Endothelial cell of umbilical vein (primary cell): ENCODE measurements at places on chromosomes 4 and X. TPM values are rescaled to one million over a fixed set of nuclear protein-coding genes. Genes with fewer than 3 reads are reported as not detected.
A peak's percentile ranks its signal among the peaks of the same experiment; 100 is the strongest.

- H3K27me3 ChIP-seq: no peaks in the 10 kb centered on the region
- H3K36me3 ChIP-seq: no peaks in the 10 kb centered on the region
- H3K27ac ChIP-seq: no peak overlapping the region
- no peaks in the 10 kb centered on the region for H3K4me1 ChIP-seq
Measured at GRCh38 chrX:19272452-19272851, 71.3 kb upstream of the PDHA1 start.

- H3K36me3 ChIP-seq: no peaks in the 10 kb centered on the region
- H3K27ac ChIP-seq: no peak overlapping the region
- no peaks in the 10 kb centered on the region for H3K27me3 ChIP-seq
Measured at GRCh38 chr4:74805601-74806000, 11.3 kb upstream of the BTC start.

- H3K36me3 ChIP-seq: no peaks in the 10 kb centered on the region
- no peaks in the 10 kb centered on the region for H3K27me3 ChIP-seq
- peaks cover 26% of the 10 kb centered on the region for H3K4me1 ChIP-seq
- DNase-seq: no peak
Measured at GRCh38 chr4:145619639-145619996, 433 bp downstream of the MMAA start.

The POU3F4 gene
- total RNA-seq: not detected in 2 replicates

The FRG2 gene
- not detected in 2 replicates for total RNA-seq

DNA sequence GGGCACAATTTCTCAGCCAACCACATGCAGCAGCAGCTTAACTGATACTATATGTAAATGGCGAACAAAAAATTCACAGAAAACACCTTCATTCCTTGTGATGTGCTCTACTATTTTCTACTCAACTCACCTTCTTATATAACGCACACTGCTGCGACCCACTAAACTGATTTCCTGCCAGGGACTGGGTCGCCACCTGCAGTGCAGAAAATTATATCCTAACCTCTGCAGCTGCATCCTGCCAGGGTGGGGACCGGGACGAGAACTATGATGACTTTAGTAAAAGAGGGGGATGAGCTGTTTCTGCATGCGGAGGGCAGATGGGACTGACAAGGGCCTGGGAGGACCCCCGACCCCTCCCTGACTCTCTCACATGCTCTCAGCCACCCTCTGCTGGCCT lies 27.4 kb downstream of the ABLIM2 start:
- no peaks in the 10 kb centered on the region for H3K27me3 ChIP-seq
- H3K36me3 ChIP-seq: no peaks in the 10 kb centered on the region
- H3K27ac ChIP-seq: no peak overlapping the region
- no peaks in the 10 kb centered on the region for H3K4me1 ChIP-seq
- no peak for DNase-seq

DNA sequence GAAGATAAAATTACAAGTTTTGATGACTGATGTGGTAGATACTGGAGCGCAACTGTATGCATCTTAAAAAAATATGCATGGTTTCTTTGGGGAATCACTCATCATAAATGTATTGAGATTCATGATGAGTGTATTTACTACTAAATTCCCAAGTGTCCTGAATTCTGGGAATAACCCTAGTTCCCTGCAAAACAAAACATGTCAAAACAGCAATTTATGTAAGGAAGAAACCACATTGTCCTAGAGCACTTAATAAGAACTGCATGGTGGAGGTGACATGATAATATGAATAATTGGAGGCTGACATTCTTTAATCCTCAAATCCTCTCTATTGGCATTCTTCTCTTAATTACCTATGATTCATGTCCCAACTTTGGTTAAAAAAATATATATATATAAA lies 1804.7 kb downstream of the STIM2 start:
- DNase-seq: no peak
- no peaks in the 10 kb centered on the region for H3K4me1 ChIP-seq
- no peak overlapping the region for H3K27ac ChIP-seq
- no peaks in the 10 kb centered on the region for H3K27me3 ChIP-seq
- H3K4me3 ChIP-seq: no peak overlapping the region

- no peak overlapping the region for H3K27ac ChIP-seq
- H3K4me3 ChIP-seq: no peak overlapping the region
Measured at GRCh38 chrX:38494239-38494823, 67.0 kb upstream of the TSPAN7 start.

The XPNPEP2 gene
- not detected in 2 replicates for total RNA-seq

DNA sequence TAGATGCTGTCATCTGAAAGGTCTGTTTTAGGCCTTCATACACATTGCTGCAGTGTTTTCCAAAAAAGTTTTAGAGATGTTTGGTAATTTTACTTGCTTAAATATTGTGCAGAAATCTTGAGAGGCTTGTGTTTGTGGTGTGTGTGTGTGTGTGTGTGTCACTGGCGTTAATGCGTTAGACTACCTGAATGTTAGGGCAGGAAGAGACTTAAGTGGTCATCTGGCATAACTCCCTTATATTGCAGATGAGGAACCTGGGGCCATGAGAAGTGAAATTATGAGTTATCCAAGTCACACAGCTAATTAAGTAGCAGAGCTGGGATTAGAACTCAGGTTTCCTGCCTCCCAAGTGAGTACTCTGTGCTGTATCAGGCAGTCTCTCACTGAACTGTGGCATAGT lies 1.4 kb downstream of the LSM6 start:
- H3K4me3 ChIP-seq: peak overlapping the region; percentile 80
- H3K4me1 ChIP-seq: peaks cover 10% of the 10 kb centered on the region
- no peak for DNase-seq
- no peaks in the 10 kb centered on the region for H3K27me3 ChIP-seq

DNA sequence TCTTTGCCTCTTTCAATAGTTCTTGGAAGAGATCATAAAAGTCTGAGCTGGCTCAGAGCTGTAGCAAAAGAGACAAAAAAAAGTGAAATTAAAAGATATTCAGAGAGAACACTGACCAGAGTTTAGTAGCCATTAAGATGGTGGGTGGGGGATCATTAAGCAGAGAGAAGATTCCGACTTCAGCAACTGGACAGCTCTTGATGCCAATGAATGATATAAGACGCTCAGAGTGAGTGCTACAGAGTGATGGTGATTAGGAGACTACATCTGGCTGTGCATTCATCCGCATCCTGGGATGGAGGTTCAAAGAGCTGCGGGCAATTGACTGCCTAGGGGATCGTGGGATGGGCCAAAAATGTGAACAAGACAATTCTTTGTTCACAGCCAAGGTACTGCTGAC lies 178.5 kb downstream of the PACRGL start:
- H3K36me3 ChIP-seq: no peaks in the 10 kb centered on the region
- no peaks in the 10 kb centered on the region for H3K27me3 ChIP-seq
- DNase-seq: no peak
- H3K4me1 ChIP-seq: no peaks in the 10 kb centered on the region
- no peak overlapping the region for H3K4me3 ChIP-seq

The MAGED1 gene
- 192 and 207 TPM in 2 replicates for total RNA-seq

The ACSL4 gene
- 85.5 and 88.9 TPM in 2 replicates for total RNA-seq

The BGN gene
- 453 and 479 TPM in 2 replicates for total RNA-seq

- no peaks in the 10 kb centered on the region for H3K27me3 ChIP-seq
- no peaks in the 10 kb centered on the region for H3K4me1 ChIP-seq
- no peaks in the 10 kb centered on the region for H3K36me3 ChIP-seq
- no peak for DNase-seq
- no peak overlapping the region for H3K27ac ChIP-seq
Measured at GRCh38 chr4:59180969-59181368, 2019.2 kb upstream of the ADGRL3 start.
